Epithelial cell of proximal tubule (primary cell): ENCODE measurements at places on chromosomes 3 and 15.

DNA sequence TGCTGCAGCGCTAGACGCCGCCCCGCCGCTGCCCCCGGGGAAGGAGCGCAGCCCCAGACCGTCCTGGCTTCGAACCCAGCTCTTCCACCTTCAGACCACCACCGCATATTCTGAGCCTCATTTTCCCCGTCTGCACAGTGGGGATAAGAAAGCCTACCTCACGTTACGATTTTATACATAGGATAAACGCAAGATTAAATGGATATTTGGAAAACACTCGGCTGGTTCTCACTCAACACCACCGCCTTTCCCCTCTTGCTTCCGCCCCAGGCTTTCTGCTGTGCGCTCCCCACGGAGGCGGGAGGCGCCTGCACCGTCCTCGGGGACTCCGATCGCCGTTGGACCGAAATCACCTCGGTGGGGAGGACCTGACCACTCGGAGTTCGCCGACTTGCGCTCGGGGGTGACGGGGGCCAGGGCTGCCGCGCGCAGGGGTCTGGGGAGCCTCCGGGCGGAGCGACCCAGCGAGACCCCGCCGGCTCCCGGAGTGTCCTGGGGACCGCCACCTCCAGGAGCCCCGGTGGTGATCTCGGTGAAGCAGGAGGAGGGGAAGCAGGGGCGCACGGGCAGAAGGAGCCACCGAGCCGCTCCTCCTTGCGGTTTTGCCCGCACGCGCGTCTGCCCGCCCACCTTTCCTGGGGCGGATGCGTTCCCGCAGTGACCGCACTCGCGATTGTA is 4.0 kb downstream of the FBXL22 start:
- DNase-seq, result no peak

GRCh38 chr3:134931045-134931785 is 136.2 kb downstream of the EPHB1 start:
- no peak for DNase-seq

DNA sequence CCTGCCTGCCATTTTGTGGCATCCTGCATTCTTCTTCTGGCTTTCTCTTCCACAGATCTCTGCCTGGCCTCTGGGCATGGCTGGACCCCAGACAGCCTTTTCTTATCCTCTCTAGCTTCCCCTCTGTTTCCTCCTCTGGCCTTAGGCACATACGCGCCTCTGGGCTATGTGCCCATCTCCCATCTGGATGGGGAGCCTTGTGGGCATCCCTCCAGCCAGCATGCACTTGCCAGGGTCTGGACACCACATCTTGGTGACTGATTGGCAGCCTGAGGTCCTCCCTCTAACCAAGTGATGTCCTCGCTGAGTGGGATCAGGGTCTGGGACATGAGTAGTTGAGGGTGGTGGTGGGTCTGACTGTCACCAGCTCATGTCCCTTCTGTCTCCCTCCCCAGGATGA is 12.8 kb downstream of the PLEKHO2 start:
- DNase-seq, result no peak

GRCh38 chr3:84893211-84893610 is 65.6 kb upstream of the CADM2 start:
- DNase-seq, result no peak

- DNase-seq, result no peak
Measured at GRCh38 chr3:58955308-58955707, 94.5 kb downstream of the CFAP20DC start.

- no peak for DNase-seq
Measured at GRCh38 chr3:43816372-43816771, 125.6 kb downstream of the ABHD5 start.

- DNase-seq, result no peak
Measured at GRCh38 chr15:92400573-92400972, 6.9 kb downstream of the ST8SIA2 start.
